Stimulated activated CD4-positive, alpha-beta T cell treated with anti-CD3 and anti-CD28 coated beads, TNF-alpha, amount 100 ng/mL, for 24 hours (primary cell): ENCODE measurements at places on chromosomes 1 and 21.

GRCh38 chr1:215215846-215216245, 133.3 kb downstream of the KCNK2 start:
- no peak for DNase-seq

- DNase-seq: no peak
These were observed 105.4 kb upstream of the WARS2 start for GRCh38 chr1:119245881-119246280.

DNA sequence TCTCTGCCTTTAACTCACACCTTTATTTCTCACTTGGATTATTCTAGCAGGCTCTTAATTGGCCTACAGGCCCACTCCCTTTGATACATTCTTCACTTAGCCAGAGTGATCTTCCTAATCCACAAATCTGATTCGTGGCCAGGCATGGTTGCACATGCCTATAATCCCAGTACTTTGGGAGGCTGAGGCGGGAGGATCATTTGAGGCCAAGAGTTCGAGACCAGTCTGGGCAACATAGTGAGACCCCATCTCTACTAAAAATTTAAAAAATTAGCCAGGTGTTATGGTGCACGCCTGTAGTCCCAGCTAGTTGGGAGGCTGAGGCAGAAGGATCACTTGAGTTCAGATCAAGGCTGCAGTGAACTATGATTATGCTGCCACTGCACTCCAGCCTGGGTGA, 2.1 kb downstream of the ZBTB17 start:
- DNase-seq: no peak

- DNase-seq: no peak
These were observed 1.4 kb downstream of the ZMYND12 start for GRCh38 chr1:42454403-42454802.

GRCh38 chr1:228393268-228393701, 13.3 kb downstream of the TRIM11 start:
- no peak for DNase-seq

GRCh38 chr1:18409609-18410237, 71.0 kb upstream of the KLHDC7A start:
- no peak for DNase-seq

GRCh38 chr1:63799820-63800219, 26.0 kb downstream of the ROR1 start:
- DNase-seq: no peak

DNA sequence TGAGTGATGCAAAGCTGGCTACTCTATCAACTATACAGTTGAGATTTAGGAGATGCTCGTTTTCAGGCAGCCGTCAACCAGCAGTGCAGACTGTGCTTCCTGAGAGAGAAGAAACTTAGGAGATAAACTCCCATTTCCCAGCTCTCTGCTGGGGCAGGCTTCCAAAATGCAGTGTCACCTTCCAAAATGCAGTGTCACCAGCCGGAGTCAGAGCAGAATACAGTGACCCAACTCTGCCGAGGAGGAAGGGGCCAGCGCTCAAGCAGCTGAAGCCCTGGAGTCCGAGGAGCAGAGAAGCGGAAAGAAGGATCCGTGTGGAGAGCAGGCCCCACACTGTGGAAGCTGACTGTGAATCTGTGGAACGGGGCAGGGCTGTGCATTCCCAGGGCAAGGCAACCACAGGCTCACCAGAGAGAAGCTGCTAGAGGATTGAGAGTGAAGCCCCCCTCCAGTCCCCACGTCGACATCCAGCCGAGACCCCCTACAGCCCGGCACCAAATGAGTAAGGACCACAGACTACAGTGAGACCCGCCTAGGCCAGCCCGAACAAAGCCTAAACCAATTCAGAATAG, 703 bp upstream of the KRTAP12-1 start:
- DNase-seq: no peak

DNA sequence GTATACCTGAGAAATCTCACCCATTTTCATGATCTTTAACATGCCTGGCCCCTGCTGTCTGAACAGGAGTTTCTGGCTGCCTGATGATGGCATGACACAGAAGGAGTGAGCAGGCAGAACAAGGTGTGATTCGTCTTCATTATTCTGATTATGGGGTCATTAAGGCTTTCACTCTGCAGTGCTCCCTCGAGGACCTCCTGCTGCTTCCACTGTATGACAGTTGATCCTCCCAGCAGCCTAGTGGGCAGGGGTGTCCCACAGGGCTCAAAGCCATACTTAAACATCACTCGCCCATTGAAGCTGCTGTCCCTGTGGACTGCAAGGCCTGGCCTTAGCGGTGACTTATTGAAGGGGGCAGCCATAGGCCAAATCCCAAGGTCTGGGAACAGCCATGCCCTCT, 12.7 kb upstream of the PARS2 start:
- no peak for DNase-seq

DNA sequence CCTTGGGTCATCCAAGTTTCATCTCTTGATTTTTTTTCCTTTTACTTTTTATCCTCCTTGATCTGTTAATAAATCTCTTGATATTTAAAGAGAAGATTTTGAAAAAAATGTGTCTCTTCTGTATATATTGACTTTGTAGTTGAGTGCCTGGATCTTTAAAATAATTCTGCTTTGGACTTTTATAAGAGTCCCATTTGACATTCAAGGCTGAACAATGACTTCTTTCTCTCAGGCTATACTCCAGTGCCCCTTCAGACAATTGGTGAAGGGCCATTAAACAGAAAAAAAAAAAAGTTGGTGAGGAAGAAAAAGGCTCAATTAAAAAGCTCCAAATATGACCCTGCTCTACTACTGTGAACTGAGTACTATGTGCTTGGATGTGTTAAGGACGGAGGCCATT, 40.9 kb upstream of the CITED4 start:
- DNase-seq: no peak

- DNase-seq: no peak
These were observed 214.1 kb upstream of the USP24 start for GRCh38 chr1:55428944-55429931.

DNA sequence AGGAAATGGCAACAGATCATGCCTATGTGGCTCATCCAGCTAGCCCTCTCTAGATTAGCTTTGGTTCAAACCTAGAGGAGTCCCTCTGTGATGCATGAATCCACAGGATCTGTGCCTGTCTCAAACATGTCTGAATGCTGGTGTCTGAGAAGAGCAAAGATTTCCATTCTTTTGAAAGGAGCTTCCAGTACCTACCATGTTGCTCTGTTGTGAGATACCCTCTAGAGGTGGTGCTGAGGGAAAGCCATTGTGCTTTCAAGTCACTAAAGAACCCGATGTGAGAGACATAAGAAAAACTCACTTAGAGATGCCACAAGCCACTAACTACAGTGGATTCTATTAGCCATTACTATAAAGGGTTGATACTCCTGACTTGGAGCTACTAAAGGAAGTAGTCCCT, 103.6 kb downstream of the LRRC40 start:
- DNase-seq: no peak

- DNase-seq: no peak
These were observed 520.8 kb downstream of the PTPRU start for GRCh38 chr1:29756901-29757725.

DNA sequence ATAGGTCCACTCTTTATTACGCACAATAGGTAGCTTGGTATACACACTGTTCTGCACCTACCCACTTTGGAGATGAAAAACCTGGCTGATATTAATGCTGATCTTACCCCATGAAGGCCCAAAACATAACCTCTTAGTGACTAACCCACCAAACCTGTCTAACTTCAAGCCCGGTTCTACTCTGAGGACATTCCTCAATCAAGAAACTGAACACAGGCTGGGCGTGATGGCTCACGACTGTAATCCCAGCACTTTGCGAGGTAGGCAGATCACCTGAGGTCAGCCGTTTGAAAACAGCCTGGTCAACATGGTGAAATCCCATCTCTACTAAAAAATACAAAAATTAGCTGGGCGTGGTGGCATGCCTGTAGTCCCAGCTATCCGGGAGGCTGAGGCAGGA, 50.5 kb downstream of the EYA3 start:
- no peak for DNase-seq

DNA sequence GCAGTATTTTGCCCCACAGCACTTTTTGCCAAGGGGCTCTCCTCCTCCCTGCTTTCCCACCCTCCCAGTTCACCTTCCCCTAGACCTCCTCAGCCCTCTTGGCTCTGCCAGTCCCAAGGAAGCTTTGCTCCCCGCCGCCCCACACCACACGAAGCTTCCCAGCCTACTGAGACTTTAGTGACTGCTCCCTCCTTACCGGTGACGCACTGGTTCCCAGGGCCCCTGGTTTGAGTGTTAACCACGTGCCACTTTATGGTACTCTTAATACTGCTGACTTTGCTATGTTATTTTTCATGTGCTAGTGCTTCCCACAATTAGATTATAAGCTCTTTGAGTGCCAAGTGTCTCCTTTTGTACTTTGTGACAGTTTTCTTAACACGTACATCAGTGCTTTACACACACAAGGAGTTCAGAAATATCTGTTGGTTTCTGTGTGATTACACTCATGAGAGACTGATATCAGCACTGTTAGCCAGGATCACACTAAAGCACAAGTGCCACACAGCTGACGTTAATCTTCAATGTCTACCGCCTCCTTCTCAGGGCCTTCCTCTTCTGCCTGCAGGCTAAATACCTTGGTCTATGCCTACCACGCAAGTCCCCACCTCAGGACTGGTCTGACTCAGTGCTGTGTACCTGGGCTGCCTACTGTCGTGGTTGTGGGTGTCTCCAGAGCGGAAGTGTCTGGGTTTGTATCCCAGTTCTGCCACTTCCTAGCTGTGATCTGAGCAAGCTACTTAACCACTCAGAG, 61.0 kb downstream of the DNTTIP2 start:
- no peak for DNase-seq

DNA sequence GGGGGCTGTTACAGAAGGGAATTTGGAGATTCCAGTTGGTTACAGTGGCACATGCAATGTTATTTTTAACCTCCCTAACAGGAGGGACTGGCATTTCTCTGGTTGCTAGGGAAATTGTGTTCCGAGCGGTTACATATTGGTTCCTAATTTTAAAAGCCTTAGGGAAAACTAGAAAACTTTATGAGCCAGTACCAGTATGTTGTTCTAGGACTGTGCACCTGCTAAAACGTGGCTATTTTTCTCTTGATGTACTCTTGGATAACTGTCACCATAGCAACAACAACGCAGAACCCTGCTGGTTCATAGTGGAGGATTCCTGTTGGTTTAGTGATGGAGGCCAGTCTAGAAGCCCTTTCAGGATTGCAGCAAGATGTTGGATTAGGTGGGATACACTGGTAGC, 68.9 kb upstream of the PGBD5 start:
- no peak for DNase-seq

DNA sequence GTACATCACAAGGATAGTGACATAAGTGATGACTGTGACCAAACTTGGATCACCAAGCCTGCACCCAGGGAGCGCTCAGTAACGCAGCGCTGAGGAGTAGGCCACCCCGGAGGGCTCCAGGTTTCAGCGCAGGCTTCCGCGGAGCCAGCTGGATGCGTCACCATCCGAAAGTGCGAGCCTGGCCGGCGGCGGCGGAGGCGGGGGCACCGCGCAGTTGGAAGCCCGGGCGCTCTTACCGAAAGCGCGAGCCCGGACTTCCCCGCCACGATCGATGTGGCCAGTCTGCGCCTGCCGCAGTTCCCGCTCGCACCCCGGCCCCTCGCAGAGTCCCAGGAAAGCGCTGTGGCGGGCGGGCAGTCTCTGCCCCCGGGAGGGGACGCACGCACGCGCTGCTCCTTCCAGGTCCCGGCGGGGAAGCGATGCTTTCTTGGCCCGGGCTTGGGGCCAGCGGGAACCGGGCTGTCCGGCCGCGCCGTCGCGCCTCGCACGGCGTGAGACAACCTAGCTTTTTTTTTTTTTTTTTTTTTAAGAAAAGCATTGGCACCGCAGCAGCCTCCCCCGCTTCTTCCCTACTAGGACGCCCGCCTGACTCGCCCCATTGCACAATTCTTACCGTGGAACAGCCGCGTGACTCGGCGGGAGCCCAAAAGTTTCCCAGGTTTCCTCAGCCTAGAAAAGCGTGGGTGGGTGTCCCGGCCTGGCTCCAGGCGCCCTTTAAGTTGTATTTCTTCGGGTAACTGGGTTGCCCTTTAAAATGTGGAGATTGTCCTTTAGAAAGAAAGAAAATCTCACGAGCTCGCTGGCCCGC, 36.4 kb upstream of the JAK1 start:
- DNase-seq: peak; percentile 27

DNA sequence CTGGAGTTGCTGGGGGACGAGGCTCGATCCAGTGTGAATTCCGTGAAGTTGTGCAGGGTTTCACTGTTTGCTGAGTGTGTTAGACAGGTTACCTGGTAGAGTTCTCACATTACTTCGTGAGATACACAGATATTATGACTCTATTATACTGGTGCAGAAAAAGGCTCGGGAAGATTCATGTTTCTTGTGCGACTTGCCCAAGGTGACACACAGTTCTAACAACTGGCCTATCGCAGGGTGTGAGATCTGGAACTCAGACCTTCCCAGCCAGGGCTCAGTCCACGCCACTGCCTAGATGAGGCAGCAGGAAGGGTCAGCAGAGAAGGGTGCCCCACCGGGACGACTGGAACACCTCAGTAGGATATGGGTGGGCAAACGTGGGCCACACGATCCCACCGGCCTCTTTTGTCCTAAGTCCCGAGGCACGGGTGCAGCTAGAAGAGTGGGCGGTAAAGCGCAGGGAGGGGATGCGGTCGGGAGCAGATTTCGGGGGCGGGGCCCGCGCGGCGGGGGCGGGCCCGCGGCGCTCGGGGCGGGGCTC, 296 bp upstream of the RNPEP start:
- peak; percentile 38 for DNase-seq

DNA sequence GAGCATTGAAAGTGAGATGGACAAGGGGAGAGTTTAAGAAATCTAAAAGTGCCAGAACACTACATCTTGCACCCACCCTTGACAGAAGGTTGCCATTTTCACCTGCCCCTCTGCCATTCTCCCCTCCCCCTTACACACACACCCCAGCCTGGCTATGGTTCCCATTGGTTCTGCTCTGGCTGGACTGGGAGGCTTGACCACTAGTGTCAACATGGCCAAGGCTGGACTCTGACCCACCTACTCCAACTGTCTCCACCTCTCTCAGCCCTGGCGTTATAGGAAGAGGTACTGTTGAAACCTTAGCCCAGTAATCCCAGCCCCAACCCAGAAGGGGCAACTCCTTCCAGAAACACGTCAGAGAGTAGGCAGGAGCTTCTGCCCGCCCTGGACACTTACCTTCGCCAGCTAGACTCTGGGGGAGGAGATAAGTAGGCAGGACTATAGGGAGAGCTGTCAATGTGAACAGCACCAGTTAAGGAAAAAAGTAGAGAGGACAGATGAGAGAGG, 4.5 kb downstream of the CRTC2 start:
- no peak for DNase-seq

GRCh38 chr1:68620571-68620970, 123.7 kb upstream of the DEPDC1 start:
- no peak for DNase-seq
